ENCODE measurements at places on chromosomes 6 and 20. TPM values are rescaled to one million over a fixed set of nuclear protein-coding genes. Genes with fewer than 3 reads are reported as not detected.

FAM83D gene
- 30.9 TPM for total RNA-seq

CEP85L gene
- 6.7 TPM for total RNA-seq

FAM229B gene
- 12.0 TPM for total RNA-seq

BIRC7 gene
- total RNA-seq, result 9.0 TPM

FNDC11 gene
- 1.3 TPM for total RNA-seq

GRM1 gene
- total RNA-seq, result not detected

HRH3 gene
- total RNA-seq, result 0.10 TPM

NKX2-4 gene
- not detected for total RNA-seq

COL9A1 gene
- not detected for total RNA-seq

SLC17A9 gene
- 0.28 TPM for total RNA-seq

OOEP gene
- total RNA-seq, result 10.6 TPM

EYA4 gene
- total RNA-seq, result not detected

SLC17A1 gene
- total RNA-seq, result not detected

C2 gene
- total RNA-seq, result 1.0 TPM

HLA-DPB1 gene
- total RNA-seq, result 0.64 TPM

GLP1R gene
- not detected for total RNA-seq

AKAP12 gene
- 267 TPM for total RNA-seq

TDRD6 gene
- not detected for total RNA-seq

NOX3 gene
- not detected for total RNA-seq

CBLN4 gene
- total RNA-seq, result not detected

NDUFAF5 gene
- 23.0 TPM for total RNA-seq

KIF25 gene
- 0.44 TPM for total RNA-seq

BTN1A1 gene
- total RNA-seq, result 0.10 TPM

AGER gene
- 3.7 TPM for total RNA-seq

ADGRF4 gene
- 0.10 TPM for total RNA-seq

HEY2 gene
- not detected for total RNA-seq

SMOC2 gene
- total RNA-seq, result 0.13 TPM

SYNGAP1 gene
- total RNA-seq, result 29.0 TPM

ZNF334 gene
- total RNA-seq, result 0.28 TPM

PNLDC1 gene
- total RNA-seq, result not detected

SNAP25 gene
- total RNA-seq, result 0.69 TPM

SDHAF4 gene
- total RNA-seq, result 14.4 TPM

Measured in Panc1 (cell line).